ENCODE measurements at places on chromosomes 7 and 10. TPM values are rescaled to one million over a fixed set of nuclear protein-coding genes. Genes with fewer than 3 reads are reported as not detected.

- DNase-seq, result no peak
These were observed 114.1 kb downstream of the VIPR2 start for GRCh38 chr7:159030490-159031134.

DNA sequence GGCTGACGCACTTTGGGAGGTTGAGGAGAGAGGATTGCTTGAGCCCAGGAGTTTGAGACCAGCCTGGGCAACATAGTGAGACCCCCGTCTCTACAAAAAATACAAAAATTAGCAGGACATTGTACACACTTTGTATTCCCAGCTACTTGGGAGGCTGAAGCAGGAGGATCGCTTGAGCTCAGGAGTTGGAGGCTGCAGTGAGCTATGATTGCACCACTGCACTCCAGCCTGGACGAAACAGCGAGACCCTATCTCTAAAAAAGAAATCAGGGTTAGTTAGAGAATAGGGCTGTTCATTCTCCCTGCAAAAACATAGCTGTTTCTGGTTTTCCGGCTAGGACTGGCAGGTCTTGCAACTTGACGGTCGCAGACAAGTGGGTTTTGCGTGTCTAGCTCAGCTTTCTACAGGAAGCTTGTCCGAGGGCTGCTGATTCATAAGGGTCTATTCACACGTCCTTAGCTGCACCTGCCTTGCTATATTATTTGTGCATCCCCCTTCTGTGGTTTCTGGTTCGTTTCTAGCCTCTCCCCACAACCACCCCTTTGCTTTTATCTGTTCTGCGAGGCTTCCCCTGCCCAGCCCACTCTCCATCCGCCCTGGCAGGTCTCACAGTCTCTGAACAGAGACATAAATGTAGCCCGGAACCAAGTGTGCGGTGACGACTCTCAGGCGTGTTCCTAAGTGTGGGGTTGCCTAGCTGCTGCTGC is 10.7 kb downstream of the AMZ1 start:
- no peak for DNase-seq

- no peak for DNase-seq
These were observed 7.3 kb downstream of the SYPL1 start for GRCh38 chr7:106104721-106105260.

- peak; percentile 33 for DNase-seq
These were observed at the start of gene SEMA3D for GRCh38 chr7:85186521-85187241. TSS of gene SEMA3D (minus strand) at chr7:85187056. CDS start at chr7:85121891, 65,165 bp downstream.

Gene PLEKHS1
- 0.08 TPM for total RNA-seq

Measured in naive thymus-derived CD4-positive, alpha-beta T cell (primary cell).